NCI-H2081 treated with DMSO at 0.1 percent for 48 hours (cell line): ENCODE measurements at places on chromosomes 4 and X.

GRCh38 chrX:45007598-45007997, 134.6 kb downstream of the KDM6A start:
- no peak for DNase-seq

DNA sequence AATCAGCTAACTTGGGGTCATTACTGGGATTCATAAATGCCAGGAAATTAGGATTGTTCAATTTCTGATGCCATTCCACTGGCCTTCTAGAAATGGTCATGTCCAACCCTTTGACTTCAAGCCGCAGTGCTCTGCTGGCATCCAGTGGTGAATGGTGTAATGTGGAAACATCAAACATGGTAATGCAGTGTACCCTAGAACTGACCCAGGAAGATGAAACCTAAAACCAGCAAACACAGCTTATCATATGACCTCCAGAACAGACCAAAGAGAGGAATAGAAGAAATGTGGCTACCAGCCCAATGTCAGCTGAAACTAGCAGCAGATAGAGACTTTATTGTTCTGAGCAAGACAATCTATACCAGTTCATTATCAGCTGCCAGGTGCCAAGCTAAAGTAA, 13.8 kb downstream of the CXCL13 start:
- no peak for DNase-seq

DNA sequence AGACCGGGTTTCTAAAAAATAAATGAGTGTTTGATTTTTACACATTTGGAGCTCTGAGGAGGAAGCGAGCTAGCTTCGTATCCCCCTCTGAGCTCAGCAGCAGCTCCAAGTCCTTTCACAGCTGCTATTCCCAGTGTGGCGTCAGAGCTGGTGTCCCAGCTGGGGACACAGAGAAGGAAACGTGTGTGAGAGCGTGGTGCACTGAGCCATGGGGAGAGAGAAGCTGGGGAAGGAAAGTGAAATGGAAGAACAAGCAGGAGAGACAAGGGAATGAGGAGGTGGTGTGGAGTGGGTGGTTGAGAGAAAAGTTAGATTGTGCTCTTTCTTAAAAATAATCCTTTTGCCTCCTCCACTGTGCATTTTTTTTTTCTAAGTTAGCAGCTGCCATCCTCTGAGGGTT, 79.5 kb upstream of the SLC4A4 start:
- DNase-seq, result no peak

GRCh38 chrX:3295731-3296130, 50.7 kb downstream of the MXRA5 start:
- no peak for DNase-seq

DNA sequence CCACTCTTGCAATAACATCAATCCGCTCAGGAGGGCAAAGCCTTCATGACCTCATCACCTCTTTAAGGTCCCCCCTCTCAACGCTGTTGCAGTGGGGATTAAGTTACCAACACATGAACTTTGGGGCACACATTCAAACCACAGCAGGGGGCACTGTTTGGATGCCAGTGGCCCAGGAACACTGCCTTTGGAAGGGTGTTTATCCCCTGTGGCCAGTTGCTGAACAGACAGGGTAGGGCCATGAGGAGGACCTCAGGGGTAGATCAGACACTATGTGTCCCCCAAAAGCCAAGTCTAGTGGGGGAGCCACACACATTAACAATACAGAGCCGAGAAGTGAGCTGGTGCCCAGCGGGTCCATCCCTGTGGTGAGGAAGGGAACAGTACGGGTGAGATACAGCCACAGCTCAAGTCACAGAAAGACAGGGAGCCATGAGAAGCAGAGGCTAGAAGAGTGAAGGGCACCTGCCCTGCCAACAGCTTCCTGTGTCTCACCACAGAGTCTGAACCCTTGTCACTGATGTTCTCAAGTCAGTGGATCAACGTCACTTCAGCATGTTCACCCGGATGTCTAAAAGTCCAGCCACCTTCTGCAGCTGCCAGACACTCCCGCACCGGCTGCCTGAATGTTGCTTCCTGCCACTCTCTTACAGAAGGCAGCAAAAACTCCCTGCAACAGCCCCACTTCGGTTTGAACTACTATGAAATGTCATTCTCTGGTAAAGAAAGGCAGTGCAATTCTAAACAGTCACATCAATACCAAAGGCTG, 19.9 kb upstream of the MXD4 start:
- no peak for DNase-seq

- no peak for DNase-seq
These were observed 312.2 kb downstream of the ARHGAP24 start for GRCh38 chr4:85787133-85787532.

GRCh38 chr4:121139533-121140222, 24.4 kb downstream of the TNIP3 start:
- no peak for DNase-seq

- DNase-seq, result no peak
These were observed 39.3 kb downstream of the ELF2 start for GRCh38 chr4:139137763-139138162.

DNA sequence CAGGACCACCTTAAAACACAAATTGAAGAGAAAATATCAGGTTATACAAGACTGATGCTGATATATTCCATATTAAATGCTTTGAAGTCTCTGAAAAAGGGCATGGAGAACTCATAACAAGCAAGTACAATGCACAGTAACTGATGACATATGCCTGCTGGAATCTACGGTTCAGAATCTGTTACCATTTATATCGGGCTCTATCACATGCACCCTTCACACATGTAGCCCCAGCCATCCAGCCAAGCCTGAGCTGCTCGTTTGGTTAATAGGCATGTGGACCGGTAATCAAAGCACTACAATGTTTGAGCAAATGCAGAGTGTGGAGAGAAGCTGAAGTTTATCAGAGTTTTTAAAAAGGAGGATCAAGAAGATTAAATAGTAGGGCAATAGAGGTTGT, 11.8 kb downstream of the COMMD8 start:
- no peak for DNase-seq
